ENCODE measurements at places on chromosomes 16 and 17.

DNA sequence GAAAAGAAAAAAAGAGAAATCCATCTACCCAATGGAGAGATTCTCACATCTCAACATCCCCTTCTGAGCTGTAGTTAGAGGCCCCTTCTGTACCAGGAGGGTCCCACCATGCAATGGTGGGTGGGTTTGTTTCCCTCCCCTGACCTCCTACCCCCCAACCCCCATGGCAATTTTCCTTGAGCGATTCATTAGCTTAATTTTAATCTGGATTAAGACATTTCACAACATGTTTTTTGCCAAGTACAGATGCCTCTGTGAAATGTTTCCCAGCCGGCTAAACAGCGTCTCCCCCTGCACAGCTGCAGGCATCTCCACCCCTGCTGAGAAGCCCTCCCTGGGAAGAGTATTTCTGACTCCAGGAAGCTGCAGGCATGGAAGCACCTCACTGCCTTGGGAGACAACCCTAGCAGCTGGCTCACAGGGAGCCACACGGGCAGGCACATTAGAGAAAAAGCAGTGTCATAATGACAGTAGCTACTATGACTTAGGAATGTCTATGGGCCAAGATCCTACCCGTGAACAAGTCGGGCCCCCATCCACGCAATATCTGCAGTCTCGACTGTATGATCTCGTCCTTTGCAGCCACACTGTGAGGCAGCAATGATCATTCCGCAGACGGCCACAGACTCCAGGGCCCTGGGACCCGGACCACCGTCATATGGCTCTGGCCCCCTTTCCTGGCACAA lies 117.3 kb downstream of the ADCY9 start:
- DNase-seq = no peak

GRCh38 chr17:9953492-9953891 lies 48.4 kb upstream of the RCVRN start:
- no peak for DNase-seq

DNA sequence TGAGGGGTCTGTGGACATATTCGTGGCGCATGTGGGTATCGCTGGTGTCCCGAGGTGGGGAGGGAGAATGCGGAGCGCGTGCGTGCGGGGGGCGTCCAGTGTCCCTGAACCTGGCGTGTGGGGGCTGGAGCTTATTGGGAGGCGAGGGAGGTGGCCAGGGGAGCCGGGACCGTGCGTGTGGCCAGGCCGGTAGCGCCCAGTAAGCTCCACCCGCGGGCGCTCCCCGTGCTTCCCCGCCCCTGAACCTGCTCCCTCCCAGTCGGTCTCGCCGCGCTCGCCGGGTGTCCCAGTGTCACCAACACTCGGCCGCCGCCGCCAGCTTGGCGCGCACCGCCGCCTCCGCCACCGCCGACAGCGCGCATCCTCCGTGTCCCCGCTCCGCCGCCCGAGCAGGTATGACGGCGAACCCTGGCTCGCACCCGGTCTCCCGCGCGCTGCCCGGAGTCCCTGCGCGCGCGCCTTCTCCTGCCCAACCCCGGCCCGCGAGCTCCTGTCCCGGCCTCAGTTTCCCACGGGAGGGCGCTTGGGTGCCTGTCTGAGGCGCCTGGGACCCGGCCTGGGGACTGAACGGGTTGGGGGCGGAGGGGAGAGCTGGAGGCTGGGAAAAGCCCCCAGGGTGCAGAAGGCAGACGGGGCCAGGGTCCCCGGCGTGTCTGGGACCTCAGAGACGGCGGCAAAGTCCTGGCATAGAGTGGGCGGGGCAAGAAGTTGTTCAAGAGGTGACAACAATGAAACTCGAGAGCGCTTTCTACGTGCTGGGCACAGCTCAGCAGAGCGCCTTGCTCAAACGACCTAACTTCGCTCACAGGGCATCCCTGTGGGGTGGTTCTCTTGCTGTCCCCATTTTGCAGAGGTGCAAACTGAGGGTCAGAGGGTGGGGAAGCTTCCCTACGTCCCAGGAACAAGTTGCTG lies at the start of gene SCNN1B:
Gene SCNN1B, plus strand, starts transcription at position 258 of the 912 bp plus-strand sequence. CDS start 46,298 bp downstream, outside the sequence.
- no peak for DNase-seq

DNA sequence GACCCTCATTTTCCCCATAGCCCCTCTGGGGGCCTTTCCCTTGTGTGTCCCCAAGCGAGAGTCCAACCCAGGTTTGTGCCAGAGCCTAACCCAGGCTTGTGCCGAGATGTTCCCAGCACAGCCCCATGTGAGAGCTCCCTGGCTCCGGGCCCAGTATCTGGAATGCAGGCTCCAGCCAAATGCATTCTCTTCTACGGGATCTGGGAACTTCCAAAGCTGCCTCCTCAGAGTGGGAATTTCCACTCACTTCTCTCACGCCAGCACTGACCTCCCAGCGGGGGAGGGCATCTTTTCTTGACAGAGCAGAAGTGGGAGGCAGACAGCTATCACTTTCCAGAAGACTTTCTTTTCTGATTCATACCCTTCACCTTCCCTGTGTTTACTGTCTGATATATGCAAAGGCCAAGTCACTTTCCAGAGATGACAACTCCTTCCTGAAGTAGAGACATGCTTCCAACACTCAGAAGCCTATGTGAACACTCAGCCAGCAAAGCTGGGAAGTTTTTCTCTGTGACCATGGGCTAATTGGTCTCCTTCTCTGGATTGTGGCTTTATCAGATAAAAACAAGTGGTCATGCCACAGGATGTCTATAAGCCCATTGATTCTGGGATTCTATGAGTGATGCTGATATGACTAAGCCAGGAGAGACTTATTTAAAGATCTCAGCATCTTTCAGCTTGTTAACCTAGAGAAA lies 2.5 kb upstream of the CCL2 start:
- peak; percentile 81 for DNase-seq

- DNase-seq = no peak
These were observed 18.8 kb upstream of the ASGR2 start for GRCh38 chr17:7133424-7133823.

All from substantia nigra (tissue), 51 donors.